ENCODE measurements at places on chromosomes 2 and 18.

- DNase-seq: no peak
These were observed 13.8 kb downstream of the NBAS start for GRCh38 chr2:15547115-15547876.

GRCh38 chr2:178295115-178295514 is 100.8 kb downstream of the OSBPL6 start:
- DNase-seq: no peak

DNA sequence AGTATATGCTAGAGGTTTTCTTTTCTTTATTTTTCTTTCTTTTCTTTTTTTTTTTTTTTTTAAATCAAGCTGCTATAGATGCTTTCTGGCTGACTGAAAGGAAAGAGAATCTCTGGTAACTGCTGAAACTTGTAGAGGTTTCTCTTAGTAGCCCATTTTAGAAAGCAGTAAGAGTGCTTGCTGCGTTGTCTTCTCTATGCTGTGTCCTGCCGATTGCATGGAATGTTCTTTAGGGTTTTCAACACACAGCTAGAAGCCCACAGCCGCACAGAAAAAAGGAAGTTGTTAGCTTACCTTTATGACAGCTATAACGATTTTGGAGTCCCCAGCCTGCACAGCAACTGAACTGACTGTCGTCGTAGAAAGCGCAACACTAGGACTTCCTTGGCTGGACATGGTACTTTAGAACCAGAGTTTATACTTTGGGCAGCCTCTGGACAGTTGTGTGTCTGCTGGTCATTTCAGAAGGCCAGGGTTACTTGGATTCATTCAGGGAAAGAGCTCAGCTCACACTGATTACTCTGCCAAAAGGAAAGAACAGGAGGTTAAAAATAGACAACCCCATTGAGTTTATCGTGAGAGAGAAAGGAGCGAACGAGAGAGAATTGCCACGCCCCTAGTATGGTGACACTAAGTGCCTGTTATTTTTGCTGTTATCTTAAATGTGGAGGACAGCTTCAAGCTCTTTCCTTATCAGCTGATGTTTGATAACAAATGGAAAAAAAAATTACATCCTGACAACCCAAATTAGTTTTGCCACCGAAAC is at the start of gene CCDC141:
Gene CCDC141 (minus strand): TSS at position 592 of the 766 bp plus-strand sequence. CDS start 196 bp downstream, at position 396.
- no peak for DNase-seq

DNA sequence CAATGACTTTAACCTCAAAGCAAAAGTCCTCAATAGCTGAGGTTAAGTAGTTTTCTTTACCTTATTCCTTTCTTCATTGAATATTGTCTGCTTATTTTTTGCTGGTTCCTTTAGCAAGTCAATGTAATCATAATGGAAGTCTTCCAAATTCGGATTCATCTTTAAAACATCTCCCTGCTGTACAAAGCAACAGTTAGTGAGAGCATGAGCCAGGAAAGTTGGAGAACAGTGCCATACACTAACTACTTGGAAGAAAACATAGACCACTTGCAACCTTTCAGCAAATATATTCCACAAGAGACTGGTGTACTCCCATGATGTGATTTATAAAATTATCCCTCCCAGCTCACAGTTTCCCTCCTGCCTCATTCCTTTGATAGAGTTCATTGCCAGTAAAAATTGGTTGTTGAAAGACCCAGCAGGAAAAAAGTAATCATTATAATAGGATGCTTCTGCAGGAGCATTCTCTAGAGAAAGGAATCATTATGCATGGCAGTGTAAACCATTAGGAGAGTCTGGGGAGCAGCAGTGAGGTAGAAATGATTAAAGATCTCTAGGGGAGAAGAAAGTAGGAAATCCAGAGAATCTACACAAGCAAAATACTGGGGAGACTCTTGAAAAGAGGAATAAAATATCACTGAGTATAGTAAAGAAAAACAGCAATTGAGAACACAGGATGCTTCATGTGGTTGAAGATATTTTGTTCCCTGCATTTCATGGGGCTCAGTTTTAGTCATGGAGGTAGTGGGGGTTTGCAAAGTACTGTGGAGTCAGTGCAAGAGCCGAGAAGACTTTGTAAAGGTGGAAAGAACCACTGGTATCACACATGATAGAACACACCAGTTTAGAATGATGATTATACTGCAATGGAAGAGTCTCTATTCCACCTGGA is 38.6 kb upstream of the TTN start:
- DNase-seq: no peak

GRCh38 chr18:13626544-13626908 is 99.8 kb downstream of the FAM210A start:
- DNase-seq: no peak

GRCh38 chr2:180905461-180905860 is 74.9 kb upstream of the UBE2E3 start:
- DNase-seq: no peak

GRCh38 chr18:55453186-55453585 is 134.8 kb downstream of the TCF4 start:
- no peak for DNase-seq

DNA sequence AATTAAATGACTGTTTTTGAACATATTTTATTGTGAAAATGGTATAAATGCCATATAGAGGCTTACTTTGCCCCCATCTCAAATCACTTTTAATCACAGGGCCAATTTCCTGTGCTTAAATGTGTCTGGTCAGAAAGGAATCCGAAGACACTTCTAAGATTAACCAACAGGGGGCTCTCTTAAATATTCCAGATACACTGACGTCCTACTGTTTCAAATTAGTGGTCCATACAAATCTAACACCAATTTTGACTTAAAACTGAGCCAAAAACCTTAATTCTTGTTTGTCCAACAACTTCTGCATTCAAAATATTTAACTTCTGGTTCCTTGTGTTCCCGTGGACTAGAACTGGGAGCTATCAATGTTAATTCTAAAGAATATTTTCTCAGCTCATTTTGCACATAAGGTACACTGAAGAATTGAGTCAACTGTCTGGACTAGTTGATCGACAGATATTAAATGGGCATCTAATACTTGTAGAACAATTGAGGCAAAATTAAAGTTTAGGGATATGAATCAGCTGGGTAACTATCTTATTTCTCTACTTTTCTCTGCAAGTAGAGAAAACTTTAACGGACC is 557.5 kb downstream of the ARHGAP15 start:
- DNase-seq: peak; percentile 20

DNA sequence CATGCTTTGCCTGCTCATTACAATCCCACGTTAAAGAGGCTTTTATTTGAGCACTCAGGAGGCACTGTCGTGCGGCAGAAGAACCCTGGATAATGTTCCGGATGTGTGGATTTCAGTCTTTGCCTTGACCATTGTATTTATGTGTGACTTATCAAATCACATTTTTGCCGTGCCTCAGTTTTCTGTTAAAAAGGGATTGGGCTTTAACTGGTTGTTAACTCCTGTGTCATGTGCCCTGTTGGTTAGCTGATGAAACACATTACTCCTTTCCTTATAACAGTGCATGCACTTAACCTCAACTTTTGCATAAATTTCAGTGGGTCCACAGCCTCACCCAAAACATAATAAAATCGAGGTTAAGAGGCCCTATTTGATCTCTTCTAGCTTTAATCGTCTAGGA is 52.7 kb downstream of the NAB1 start:
- no peak for DNase-seq

GRCh38 chr2:130376433-130377293 is 20.8 kb downstream of the PTPN18 start:
- DNase-seq: no peak

DNA sequence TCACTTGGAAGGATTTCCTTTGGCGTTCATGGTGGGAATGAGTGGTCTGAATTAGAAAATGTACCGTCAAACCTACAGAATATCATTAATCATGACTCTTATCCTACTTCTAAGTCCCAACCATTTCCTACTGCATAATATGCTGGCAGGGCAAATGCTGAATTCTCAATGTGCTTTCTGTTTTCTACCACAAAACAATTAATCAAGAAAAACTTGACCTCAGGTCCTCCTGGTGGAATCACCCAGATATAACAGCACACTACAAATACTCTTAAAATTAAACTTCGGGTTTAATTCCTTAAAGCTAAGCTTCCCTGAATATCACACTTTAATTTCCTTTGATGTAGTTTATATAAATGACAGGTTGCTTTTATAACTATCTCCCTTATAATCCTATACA is 301.6 kb downstream of the AFF3 start:
- no peak for DNase-seq

- DNase-seq: no peak
These were observed 14.6 kb upstream of the DNAJC27 start for GRCh38 chr2:24986372-24986771.

GRCh38 chr18:4172196-4173100 is 282.7 kb downstream of the DLGAP1 start:
- peak; percentile 5 for DNase-seq

- DNase-seq: no peak
These were observed 47.6 kb upstream of the TTC39C start for GRCh38 chr18:23966909-23967308.

DNA sequence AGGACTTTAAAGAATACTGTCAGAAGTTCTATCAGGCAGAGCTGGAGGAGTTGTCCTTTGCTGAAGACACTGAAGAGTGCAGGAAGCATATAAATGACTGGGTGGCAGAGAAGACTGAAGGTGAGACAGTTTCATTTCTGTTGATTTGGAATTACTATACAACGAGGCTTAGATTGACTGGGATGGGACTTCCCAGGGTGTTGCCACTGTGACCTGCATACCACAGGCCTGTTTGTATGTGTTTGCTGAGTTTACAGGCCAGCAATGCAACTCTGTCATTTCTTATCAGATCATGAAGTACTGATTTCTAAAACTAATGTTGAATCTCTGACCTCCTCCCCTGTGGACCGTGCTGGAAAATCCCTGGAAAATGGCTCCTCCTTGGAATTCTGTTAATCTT is 11.8 kb downstream of the SERPINB8 start:
- DNase-seq: no peak

DNA sequence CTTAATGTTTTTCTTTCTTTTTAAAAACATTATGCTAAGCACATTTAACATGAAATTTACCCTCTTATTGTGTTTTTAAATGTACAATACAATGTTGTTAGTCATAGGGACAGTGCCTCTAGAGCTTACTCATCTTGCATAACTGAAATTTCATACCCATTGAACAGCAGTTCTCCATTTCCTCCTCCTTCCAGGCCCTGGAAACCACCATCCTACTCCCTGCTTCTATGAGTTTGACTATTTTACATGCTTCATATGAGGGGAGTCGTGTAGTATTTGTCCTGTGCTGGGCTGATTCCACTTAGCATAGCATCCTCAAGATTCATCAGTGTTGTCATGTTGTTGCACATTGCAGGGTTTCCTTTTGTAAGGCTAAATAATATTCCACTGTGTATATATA is 92.6 kb downstream of the SPATS2L start:
- DNase-seq: no peak

DNA sequence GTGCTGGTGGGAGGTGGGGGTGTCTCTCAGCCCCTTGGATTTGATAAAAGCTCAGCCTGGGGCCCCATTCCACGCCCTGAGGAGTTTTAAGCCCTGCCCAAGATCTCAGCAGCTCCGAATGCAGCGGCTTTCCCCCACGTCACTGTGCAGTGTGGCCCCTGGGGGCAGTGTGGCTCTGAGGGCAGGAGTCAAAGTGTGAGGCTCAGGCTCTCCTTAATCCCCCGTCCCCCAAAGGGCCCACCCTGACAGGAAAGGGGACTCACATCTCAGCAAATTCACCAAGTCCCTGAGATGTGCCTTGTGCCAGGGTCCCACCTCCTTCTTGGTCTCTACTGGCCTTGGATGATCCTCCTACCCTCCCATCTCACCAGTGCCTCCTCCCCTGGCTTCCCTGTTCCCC is 25.2 kb downstream of the NPPC start:
- DNase-seq: no peak

DNA sequence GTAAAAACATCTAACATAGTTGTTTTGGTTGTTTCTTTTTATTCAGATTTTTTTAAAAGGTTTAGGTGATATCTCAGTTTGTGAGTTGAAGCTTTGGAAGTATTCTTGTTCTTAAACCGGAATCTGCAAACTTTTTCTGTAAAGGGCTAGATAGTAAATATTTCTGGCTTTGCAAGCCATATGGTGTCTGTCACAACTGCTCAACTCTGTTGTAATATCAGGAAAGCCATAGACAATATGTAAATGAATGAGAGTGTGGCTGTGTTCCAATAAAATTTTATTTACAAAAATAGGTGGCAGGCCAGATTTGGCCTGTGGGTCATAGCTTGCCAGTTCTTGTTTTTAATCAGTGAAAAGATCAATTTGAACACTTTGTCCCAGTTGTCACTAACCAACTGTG is 134.1 kb downstream of the CNTNAP5 start:
- no peak for DNase-seq

- peak; percentile 62 for DNase-seq
These were observed 824 bp upstream of the VPS54 start for GRCh38 chr2:64019975-64020528.

GRCh38 chr2:231545105-231545902 is 15.1 kb upstream of the NMUR1 start:
- DNase-seq: no peak

DNA sequence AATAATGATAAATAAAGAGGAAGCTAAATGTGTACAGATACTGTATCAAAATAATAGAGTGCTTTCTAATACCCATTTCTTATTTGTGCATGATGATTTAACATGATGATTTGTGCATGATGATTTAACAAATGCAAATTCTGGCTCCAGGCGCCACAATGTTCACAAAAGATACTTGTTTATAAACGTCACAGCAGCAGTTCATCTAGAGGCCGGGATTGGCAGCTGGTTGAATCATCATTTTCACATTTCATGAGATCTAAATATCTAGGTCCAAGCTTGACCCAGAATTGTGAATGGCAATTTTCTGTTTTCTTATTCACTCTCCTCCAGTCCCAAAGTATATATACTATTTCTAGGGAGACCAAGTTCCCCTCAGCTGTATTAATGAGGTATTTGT is 322.0 kb downstream of the SUCLG1 start:
- no peak for DNase-seq

- DNase-seq: no peak
These were observed 14.9 kb downstream of the PIKFYVE start for GRCh38 chr2:208280933-208281332.

DNA sequence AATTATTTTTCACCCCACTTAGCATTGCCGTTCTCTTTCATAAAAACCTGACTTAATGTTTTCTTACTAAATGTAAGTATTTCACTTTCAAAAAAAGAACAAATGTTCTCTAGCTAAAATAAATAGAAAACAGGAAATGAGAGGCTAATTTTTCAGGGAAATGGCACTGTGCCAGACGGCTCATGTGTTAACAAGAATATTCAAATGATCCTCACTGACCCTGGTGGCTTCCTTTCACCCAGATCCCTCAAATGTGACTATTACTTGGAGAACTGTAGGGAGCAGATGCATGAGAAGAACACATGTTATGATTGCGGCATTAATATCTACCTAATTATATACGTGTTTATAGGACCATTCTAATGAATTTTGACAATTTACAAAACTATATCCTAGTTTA is 827.7 kb downstream of the SOCS6 start:
- no peak for DNase-seq

All from DMS 273 treated with DMSO at 0.1 percent for 48 hours (cell line).